ENCODE measurements at places on chromosomes 4 and X.

GRCh38 chr4:7774301-7775294 lies 165.1 kb downstream of the AFAP1 start:
- H3K27me3 ChIP-seq = peaks cover 18% of the 10 kb centered on the region
- no peak for DNase-seq
- peaks cover 9% of the 10 kb centered on the region for H3K4me1 ChIP-seq
- no peaks in the 10 kb centered on the region for H3K36me3 ChIP-seq
- no peak overlapping the region for H3K4me3 ChIP-seq
- no peak overlapping the region for H3K27ac ChIP-seq

GRCh38 chrX:95762716-95763115 lies 921.9 kb upstream of the DIAPH2 start:
- DNase-seq = no peak
- no peaks in the 10 kb centered on the region for H3K4me1 ChIP-seq
- H3K4me3 ChIP-seq = no peak overlapping the region
- no peaks in the 10 kb centered on the region for H3K27me3 ChIP-seq

DNA sequence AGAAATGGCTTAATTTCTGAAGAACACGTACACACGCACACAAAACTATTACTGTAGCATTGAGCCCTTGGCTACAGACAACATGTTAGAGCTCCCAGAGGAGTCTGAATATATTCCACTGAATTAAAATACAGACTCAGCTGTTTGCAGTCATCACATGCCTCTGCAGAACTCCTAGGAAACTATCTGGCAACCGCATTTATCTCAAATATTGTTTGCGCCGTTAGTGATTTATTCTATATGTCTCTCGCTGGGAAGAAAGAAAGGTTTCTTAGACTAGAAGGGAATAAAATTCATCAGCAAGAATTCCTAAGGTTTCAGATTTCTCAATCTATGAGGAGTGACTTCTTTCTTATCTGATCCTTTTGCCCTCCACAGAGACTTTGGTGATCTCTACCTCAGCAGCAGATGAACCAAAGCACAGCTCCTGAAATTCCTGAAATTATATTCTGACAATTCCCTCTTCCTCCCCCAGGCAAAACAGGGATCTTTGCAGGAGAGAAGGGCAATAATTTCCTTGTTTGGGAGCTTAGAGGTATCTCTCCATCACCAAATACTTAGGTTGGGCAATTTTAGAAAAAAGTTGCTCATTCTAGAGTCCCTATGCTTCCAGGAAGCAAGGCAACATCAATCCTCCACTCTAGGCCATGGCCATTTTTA lies 199.2 kb downstream of the APBB2 start:
- H3K4me1 ChIP-seq = no peaks in the 10 kb centered on the region
- no peak overlapping the region for H3K4me3 ChIP-seq
- peaks cover 4% of the 10 kb centered on the region for H3K27me3 ChIP-seq
- no peaks in the 10 kb centered on the region for H3K36me3 ChIP-seq

GRCh38 chrX:53284684-53285447 lies 3.5 kb upstream of the IQSEC2 start:
- H3K36me3 ChIP-seq = no peaks in the 10 kb centered on the region
- H3K4me3 ChIP-seq = no peak overlapping the region
- DNase-seq = peak; percentile 30
- peaks cover 14% of the 10 kb centered on the region for H3K4me1 ChIP-seq
- no peak overlapping the region for H3K27ac ChIP-seq

DNA sequence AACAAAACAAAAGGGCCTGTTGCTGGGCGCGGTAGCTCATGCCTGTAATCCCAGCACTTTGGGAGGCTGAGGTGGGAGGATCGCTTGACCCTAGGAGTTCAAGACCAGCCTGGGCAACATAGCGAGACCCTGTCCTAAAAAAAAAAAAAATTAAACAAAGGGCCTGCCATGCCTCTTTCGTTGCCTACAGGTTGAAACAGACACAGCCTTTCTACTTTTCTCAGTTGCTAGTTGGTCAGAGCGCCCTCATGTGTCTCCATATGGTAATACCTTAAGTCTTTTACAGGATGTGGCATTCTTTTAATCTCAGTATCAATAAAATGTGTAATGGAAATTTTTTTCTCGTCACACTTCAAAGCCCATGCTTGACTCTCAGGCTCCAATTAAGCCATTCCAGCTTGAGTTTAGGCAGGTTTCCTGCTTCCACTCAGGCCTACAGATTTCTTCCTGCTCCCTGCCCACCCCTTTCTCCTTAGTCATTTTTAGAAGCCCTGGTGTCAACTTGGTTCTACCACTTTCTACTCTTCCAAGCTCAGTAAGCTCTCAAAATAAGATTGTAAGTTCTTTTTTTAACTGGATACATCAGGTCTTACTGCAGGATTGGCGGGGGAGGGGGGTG lies 4.6 kb upstream of the SOWAHD start:
- no peak overlapping the region for H3K4me3 ChIP-seq
- H3K27me3 ChIP-seq = no peaks in the 10 kb centered on the region
- peaks cover 25% of the 10 kb centered on the region for H3K4me1 ChIP-seq

GRCh38 chr4:168930413-168931196 lies 79.5 kb downstream of the CBR4 start:
- DNase-seq = no peak
- no peak overlapping the region for H3K4me3 ChIP-seq
- H3K27me3 ChIP-seq = no peaks in the 10 kb centered on the region
- no peak overlapping the region for H3K27ac ChIP-seq
- peaks cover 14% of the 10 kb centered on the region for H3K36me3 ChIP-seq

GRCh38 chr4:138290805-138291204 lies 48.7 kb upstream of the SLC7A11 start:
- H3K27me3 ChIP-seq = no peaks in the 10 kb centered on the region
- H3K27ac ChIP-seq = no peak overlapping the region
- no peaks in the 10 kb centered on the region for H3K36me3 ChIP-seq
- no peak for DNase-seq
- no peak overlapping the region for H3K4me3 ChIP-seq
